ENCODE measurements at places on chromosomes 12 and 14.

DNA sequence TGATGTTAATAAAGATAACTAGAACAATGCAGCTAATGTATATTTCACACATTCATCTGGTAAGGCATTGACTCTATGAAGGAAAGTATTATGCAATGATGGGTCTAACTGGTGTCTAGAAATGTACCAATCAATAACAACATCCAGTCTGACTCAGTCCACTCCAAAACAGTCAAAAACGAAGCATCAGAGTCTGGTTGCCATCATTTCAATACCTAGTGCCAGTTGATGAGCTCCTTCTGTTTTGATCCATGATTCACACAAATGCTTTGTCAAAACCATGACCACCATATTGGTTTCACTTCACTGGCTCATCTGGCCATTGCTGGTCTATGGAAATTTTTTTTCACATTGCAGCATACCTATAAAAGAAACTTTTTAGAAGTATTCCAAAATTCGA lies 747.2 kb upstream of the TMEM132C start:
- DNase-seq = no peak

GRCh38 chr12:26378711-26379110 lies 183.3 kb downstream of the SSPN start:
- DNase-seq = no peak

DNA sequence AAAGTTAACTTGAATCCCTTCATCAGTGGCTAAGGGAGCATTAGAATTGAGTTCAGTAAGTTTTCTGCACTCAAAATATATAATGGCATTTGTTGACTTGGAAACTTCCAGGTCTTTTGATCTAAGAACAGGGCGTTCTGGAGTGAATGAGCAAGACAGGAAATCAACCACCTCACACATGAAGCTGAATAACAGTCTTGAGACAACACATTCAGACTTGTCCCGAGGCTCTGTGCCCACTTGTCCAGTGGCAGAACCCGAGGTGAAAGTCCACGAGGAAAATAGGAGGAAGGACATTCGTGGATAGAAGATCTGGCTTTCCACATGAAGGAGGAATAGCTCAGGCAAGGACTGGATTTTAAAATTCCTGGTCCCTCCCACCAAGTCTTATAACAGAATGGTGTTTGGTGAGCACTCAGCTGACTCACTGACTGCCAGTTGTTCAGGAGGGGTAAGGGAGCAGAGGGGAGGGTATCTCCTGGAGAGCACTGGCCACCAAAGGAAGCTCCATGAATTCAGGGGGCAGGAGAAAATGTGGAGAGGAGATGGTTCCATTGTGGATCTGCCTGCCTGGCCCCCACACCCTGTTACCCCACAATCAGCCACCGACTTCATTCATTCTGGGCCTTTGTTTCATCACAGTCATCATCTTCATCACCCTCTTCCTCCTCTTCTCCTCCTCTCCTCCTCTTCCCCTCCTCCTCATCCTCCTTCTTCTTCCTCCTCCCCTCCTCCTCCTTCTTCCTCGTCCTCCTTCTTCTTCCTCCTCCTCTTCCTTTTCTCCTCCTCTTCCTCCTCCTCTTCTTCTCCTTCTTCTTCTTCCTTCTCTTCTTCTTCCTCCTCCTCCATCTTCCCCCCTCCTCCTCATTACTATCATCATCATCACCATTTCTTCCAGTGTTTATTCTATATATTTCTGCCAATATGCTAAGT lies 620.1 kb downstream of the MED13L start:
- DNase-seq = no peak

DNA sequence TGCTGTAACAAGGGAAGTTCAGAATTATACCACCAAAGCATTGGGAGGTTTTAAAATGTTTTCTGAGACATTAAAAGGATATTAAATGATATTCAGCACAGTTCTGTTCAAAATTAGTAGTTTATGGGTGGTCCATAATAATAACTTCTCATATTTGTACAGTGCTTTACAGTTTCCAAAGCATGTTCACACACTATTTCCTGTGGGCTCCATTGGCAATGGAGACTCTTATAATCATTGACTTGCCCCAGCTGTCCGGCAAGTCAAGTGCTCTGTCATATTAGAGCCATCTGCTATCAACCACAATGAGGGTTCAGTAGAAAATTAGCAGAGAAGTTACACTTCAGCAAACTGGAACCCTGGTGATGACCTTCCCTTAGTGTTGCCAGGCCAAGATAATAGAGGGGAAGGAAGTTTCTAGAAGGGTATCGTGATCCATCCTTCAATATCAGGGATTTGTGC lies 526.6 kb upstream of the CCDC196 start:
- no peak for DNase-seq

GRCh38 chr14:77790566-77791224 lies 9.2 kb upstream of the ADCK1 start:
- no peak for DNase-seq

DNA sequence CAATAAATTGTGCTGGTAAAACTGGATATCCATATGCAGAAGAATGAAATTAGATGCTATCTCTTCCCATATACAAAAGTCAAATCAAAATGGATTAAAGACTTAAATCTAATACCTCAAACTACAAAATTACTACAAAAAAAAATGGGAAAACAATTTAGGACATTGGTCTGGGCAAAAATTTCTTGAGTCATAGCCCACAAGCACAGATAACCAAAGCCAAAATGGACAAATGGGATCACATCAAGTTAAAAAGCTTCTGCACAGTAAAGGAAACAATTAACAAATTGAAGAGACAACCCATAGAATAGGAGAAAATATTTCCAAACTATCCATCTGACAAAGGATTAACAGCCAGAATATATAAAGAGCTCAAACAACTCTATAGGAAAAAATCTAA lies 264.6 kb downstream of the NUAK1 start:
- no peak for DNase-seq

DNA sequence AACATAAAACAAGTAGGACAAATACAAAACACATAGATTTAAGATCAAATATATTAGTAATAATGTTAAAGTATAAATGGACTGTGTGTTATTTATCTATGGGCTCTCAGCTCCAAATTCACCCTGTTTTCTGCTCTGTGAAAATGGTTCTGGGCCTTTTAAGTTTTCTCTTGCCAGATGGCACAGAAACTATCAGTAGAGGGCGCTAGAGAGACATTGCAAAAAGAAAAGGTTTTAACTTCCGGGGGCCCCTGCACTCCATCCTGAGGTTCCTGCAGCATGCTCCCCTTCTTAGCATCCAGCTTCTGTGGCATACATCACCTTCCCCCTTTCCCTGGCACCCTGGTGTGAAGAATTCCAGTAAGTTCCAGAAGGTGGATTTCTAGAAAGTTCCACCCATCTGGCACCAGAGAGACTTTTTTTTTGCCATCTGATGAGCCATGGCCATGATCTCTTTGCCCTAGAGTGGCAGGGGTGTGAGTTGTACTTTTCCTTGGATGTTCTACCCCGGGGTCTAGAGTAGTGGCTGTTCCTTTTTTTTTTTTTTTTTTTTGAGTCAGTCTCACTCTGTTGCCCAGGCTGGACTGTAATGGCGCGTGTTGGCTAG lies 29.3 kb downstream of the ZCRB1 start:
- DNase-seq = no peak

GRCh38 chr12:115405471-115405860 lies 721.5 kb upstream of the TBX3 start:
- no peak for DNase-seq

- DNase-seq = no peak
Measured at GRCh38 chr14:30738978-30739377, 116.9 kb downstream of the SCFD1 start.

DNA sequence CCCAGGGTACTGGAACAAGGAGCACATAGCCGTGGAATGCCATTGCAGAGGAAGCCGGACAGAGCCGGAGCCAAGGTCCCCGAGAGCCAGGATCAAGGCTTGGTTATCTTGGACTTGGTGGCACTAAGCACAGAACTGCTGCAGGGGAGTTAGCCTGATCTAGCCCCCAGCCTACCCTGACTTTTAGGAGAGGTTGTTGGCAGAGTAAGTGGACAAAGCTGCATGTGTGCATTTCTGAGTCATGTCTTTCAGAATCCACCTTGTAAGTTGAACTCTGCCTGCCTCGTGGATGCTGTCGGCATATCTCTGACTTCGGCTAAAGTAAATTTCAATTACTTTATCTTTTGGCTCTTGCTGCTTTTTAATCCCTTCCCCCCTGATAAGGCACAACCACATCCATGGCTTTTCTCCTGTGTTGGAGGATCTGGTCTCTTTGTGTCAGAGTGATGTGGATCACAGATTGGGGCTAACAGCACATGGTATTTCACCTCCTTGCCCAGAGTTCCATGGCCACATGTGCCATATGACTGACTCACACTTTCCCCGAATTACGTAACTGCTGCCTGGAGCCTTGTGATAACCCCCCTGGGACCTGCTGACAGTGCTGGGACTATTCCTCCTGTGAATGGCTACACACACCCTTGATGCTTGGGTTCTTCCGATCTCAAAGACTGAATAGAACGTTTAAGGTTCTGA lies 240.3 kb downstream of the EMP1 start:
- DNase-seq = no peak

- DNase-seq = no peak
Measured at GRCh38 chr12:2733493-2734355, 61.0 kb upstream of the FKBP4 start.

DNA sequence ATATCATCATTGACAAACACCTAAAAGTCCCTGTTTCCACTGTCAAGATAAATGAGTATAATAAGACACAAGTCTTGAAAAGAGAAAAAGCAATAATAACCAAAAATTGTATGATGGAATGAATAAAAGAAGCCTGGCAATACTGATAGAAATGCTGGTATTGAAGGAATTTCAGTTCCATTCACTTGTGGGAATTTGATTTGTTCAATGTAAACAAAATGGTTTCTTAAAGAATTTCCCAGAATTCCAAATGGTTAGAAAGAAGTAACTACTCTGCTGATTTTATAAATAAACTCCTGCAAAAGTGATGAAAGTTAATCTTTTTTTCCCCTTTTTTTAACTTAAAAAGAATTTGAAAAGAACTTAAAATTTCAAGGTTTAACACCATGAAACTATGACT lies 129.9 kb upstream of the PDZRN4 start:
- DNase-seq = no peak

DNA sequence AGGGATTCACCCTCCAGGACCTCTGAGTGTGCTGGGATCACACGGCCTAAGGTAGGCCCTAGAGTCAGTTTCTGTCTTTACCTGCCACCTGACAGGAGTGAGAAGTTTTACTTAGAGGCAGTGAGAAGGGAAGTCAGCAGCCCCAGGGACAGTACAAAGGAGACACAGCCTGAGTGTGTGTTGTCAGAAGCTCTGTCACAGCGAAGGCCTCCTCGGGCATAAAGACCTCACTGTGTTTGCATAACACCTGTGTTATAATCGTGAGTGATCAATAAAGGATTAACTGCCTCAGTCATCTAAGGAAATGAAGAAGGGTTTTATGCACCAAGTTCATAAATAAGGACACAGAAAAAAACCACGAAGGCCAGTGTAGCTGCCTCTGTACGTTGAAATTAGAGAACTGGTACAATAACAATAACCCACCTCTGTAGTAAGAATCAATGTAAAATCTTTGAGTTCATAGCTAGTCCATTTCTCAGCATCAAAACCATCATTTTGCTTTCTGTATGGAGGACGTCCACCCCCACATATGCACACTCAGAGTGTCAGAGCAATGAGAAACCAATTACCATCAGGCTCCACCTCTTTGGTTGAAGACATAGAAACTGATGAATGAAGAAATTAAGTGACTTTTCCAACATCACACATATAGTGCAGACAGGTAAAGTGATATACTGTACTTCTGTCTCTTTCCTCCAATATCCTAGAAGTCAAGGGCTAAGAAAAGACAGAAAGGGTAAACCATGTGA lies 159.3 kb downstream of the DAD1 start:
- no peak for DNase-seq

DNA sequence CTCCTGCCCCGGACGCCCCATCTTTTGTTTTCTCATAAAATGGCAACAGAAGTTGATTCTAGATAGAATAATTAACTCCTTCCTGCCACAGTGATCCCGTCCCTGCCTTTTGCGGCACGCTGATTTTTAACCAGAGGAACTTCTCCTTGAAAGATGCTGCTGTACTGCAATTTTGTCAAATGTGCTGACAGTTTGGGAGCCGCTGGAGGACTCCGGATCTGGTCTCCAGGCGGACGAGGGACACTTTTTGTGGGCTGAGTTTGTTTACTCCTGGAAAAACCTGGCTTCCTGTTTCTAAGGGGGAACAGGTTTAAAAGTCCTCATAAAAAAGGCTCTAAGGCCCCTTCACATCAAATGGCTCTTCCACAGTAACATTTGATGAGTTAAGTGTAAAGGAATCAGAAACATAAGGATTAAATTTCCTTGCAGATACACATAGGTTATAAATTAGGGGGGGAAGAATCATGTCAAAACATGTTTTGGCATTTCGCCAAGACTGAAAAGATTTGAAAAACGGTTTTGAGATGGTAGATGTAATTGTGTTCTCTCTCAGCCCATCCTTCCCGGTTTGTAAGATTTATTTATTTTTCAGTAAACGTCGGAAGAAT lies 15.5 kb downstream of the FZD10 start:
- DNase-seq = no peak

GRCh38 chr12:123941624-123942237 lies 30.9 kb downstream of the CCDC92 start:
- no peak for DNase-seq
